ENCODE measurements at places on chromosomes 16 and 17.

DNA sequence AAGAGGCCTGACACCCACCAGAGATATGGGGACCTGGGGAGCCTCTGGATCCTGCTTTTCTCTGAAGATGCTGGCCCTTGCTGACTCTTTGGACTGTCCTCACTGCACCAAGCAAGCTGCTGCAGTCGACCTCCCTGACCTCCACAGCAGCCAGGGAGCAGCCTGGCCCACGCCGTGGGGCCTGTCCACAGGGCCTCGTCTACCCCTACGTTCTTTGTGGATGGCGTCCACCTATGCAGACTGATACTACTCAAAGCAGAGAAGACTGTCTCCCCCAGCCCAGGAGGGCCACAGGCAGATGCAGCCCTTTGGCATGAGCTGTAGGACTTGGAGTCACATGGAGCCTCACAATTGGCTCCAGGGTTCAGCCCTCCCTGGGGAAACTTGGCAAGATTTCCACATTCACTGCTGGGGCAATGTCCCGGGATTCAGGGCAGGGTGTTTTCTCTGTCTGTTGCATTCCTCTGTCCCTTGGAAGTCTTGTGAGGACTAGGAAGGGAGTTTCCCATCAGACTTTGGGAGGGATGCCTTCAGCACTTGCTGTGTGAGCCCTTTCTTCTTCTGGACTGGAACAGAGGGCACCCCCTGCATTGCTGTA, 152.2 kb downstream of the NTN1 start:
- no peak for DNase-seq

DNA sequence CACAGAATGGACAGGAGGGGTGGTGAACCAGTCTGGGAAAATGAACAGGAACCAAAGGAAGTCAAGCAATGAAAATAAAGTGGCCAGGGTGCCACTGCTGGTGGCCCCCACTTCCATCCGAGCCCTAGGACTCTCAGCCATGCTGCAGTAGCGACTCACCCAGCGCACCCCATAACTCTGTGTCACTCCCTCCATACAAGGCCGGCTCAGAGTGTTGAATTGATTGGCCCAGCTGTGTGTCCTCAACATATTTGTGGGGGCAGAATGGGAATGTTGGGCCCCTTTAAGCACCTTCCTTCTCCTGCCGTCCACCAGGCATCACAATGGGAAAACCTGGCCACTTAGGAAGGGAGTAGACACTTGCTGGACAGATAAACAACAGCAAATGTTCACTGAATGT, 169.0 kb upstream of the SDK2 start:
- DNase-seq = no peak

DNA sequence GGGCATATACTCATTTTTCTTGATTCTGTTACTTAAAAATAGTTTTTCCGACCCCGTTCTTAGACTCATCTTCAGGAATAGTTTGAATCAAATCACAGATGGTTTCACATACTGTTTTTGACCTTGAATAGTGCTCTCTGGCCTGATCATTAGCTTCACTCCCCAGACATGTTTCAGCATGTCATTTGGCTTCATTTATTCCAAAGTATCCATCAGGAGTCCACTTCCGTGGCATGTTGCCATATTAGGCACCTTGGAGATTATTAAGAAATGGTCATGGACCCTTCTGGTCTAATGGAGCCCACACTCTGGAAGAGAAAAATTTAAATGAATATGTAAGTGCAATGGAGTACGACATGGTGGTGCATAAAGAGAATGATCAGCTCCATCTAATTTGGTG, 222.3 kb downstream of the FTO start:
- no peak for DNase-seq

- DNase-seq = no peak
Observed at GRCh38 chr16:27470567-27471431, 68.8 kb downstream of the IL21R start.

DNA sequence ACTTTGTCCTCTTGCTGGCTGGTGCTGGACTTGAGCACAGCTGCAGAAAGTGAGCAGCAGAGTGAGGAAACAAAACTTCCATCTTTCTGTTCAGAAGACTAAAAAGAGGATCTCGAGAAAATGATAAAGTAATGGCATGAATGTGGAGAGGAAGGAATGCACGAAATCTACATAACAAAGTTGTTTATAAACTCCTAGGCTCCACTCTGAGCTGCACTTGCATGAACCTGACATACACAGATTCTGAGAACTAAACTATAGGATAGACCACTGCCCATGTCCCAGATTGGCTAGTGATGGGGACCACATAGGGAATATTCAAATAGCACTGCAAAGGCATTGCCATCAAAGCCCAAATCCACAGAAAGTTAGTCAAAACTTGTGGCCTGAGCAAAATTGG, 121.1 kb upstream of the MON1B start:
- no peak for DNase-seq

DNA sequence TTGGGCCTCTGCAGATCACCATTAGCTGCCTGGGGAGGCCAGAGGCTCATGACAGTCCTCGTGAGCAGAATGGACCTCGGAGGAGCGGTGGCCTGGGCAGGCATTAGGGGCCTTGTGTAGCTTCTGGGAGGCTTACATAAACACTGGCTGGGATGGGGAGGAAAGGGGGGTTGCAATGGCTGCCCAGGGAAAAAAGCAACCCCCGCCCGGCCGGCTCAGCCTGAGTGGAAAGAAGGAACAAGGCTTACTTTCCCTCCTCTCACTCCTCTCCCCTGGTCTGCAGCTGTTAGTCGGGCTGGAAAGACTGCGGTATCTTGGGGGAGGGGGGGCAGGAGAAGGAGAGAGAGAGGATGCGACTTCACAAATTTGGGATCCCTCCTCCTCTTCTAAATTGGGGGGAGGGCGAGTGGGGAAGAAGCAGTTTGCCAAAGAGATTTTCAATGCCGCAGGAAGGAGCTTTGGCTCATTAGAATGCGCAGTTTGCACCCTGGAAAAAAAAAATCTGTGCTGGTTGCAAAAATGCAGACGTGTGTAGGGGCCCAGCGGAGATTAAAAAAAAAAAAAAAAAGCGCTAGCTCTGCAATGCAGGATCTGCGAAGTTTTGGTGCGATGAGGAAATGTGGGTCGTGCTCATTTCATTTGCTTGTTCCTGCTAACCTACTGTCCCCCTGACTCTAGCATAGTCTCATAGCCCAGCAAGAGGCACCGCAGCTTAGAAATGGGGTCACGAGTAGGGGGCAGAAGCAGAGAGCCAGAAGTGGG, 6.6 kb upstream of the NR1D1 start:
- DNase-seq = no peak

DNA sequence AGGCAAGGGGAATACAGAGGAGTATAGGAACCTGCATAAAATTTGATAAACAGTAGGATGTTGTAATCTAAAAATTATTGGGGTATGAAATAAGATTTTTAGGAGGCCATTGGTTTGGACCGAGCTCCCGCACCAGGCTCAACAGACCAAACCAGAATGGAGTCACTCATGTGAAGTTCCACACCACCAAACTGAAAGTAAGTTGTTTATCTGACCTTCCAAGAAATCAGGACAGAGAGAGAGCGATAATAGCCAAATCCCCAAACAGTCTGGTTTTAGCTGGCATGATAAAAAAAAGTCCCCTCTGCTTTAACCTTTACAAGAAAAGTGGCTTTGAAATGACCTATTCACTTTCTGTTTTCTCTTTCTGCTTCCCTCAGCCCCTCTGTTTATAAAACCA, 45.7 kb upstream of the SIAH1 start:
- no peak for DNase-seq

DNA sequence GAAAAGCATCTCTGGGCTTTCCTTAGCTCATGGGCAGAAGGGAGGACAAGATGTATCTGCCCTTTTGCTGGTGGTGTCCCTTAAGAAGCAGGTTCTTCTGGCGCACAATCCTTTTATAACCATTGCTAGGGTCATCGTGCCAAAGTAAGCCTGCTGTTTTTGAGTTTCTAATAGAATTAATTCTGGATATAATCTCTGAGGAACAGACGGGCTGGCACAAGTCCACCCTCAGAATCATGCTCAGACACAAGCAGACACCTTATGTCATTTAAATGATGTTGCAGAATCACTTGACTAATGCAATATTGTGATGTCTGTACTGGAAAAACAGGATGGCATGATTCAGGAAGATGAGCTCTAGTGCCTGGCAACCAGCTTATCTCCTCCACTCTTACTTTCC, 18.8 kb upstream of the MMD start:
- DNase-seq = no peak

DNA sequence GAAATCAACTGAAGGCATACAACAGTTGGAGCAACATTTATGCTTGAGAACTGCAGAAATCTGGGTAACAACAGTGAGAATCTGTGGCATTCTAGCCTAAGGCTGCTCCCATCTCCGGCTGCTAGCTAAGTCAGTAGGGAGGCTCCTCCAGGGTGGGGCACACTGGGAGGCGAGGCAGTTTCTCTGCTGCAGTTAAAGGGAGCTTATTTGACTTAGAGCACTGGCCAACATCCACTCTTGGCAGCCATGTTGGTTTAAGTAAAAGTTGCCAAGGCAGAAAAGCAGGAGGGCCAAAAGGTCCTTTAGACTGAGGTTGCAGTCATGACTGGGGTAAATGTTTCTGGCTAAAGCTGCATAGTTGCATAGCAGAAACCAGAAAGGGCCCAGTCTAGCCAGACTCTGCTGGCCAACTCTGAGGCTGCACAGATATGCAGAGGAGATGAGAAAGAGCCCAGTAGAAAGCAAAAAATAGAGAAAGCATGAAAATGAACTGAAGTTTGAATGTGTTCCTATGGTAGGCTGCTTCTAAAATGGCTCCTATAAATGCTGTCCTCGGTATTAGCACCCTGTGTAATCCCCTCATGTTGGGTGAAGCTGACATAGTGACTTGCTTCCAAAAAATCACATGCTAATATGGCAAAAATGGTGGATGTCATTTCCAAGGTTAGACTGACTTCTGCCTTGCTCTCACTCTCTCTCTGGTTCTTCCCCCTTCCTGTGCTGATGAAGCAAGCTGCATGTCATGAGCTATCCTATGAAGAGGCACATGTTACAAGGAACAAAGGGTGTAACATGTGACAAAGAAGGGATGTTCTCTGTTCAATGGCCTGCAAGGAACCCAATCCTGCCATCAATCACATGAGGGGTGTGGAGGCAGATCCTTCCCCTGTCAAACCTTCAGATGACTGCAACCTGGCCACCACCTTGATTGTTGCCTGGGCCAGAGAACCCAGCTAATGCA, 3.7 kb upstream of the C16orf78 start:
- DNase-seq = no peak

- DNase-seq = no peak
Observed at GRCh38 chr17:57943140-57943539, 12.1 kb downstream of the CUEDC1 start.

GRCh38 chr16:84618581-84619460, 943 bp upstream of the COTL1 start:
- DNase-seq = no peak

- no peak for DNase-seq
Observed at GRCh38 chr17:78653382-78653781, 76.2 kb upstream of the DNAH17 start.

DNA sequence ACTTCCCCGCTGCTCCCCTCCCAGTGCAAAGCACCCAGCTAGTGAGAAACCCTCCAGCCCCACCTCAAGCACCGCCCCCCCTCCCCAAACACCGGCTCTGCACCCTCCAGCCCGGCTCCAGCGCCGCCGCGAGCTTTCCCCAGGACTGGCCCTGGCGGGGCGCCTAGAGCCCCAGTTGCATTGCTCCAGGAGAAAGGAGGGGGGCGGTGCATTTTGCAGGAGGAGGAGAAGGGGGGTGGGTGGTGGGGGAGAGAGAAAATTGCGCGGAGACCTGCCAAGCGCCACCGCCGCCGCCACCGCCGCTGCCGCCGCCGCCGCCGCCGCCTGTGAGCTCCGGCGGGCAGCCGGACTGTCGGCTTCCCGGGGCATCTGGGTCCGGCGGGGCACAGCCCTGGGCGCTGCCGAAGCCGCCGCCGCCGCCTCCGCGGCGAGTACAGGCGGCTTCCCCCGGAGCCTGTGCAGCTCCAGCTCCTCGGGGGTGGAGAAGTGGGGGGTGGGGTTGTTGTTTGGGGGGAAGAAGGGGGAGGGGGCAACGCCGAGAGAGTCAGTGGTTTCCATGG, 333 bp upstream of the NOG start:
- DNase-seq = peak; percentile 25

- no peak for DNase-seq
Observed at GRCh38 chr17:67217446-67217845, 27.6 kb downstream of the HELZ start.

GRCh38 chr16:67278773-67279295, 498 bp upstream of the PLEKHG4 start:
- no peak for DNase-seq

GRCh38 chr17:46167826-46168569, 25.2 kb downstream of the KANSL1 start:
- DNase-seq = no peak

DNA sequence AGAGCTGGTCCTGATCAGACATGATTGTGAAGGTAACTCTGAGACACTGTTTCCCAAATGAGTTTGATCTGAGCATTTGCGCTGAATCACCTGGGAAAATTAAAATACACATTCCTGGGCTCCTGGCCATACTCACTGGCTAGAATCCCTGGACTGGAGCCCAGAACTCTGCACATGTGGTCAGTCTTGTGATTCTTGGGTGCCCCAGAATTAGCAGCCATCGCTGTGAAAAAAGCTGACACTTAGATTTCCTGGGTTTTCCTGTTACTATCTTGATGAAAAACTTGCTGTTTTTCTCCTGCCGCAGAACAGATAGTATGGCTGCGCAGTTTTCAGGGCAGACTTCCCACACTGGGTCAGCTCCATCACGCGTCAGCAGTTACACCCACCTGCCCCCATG, 24.6 kb downstream of the NECAB2 start:
- DNase-seq = no peak

- DNase-seq = no peak
Observed at GRCh38 chr16:50102051-50102746, 36.4 kb downstream of the HEATR3 start.

DNA sequence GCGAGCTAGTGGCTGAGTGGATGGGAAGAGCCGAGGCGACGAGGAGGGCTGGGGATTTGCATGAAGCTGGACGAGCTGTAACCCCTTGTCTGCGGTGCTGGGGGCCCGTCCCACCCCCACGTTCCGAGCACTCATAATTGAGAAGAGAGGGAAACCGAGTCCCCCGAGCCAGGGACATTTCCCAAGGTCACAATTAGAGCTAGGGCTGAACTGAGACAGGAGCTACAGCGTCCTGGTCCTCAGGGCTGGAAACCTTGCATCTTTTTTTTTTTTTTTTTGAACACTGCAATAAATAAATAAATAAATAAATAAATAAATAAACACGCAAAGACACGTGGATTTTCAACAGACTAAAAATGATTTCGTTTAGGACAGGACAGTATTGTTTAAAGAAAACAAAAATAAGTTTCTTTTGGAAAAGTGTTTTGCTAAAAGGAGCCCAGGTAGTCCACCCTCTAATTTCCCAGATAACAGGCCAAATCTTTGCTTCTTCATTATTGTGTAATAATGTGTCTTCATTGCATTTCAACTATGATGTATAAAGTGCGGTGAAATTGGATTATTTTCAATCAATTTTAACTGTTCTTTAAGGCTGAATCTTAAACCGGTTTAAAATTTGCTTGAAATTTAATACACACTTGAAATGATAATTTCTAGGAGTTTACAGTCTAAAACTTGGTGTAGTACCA, 992 bp downstream of the GDPD1 start:
- peak; percentile 17 for DNase-seq
